ENCODE measurements at places on chromosomes 7 and 10.

GRCh38 chr10:35561715-35562114 lies 43.4 kb upstream of the GJD4 start:
- DNase-seq = no peak

GRCh38 chr7:6640246-6640721 lies 3.2 kb downstream of the ZNF316 start:
- DNase-seq = no peak

DNA sequence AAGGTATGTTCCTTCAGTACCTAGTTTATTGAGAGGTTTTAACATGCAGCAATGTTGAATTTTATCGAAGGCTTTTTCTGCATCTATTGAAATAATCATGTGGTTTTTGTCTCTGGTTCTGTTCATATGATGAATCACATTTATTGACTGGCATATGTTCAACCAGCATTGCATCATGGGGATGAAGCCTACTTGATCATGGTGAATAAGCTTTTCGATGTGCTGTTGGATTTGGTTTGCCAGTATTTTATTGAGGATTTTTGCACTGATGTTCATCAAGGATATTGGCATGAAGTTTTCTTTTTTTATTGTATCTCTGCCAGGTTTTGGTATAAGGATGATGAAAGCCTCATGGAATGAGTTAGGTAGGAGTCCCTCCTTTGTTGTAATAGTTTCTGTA lies 204.0 kb upstream of the GNAI1 start:
- no peak for DNase-seq

- DNase-seq = no peak
Observed at GRCh38 chr7:5314864-5315263, 32.1 kb downstream of the SLC29A4 start.

- DNase-seq = no peak
Observed at GRCh38 chr7:156127166-156128134, 315.2 kb upstream of the SHH start.

DNA sequence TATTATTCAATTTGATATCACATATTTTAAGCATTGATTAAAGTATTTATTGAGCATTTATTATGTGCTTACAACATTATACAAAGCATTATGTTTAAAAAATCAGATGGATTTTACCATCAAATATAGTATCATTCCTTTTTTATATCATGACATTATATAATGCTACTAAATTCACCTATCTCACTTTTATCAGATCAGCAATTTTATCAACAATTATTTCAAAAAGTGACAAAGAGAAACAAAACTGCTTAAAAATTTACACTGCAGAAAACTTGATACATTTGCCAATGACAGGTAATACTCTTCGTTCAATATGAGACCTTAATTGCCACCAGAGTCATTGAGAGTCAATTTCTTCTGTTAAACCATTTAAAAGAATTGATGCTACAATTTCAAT lies 82.0 kb downstream of the CHCHD3 start:
- DNase-seq = no peak

All from DMS79 (cell line).